Central memory CD8-positive, alpha-beta T cell (primary cell): ENCODE measurements at places on chromosomes 11 and 22.

- no peak for DNase-seq
Observed at GRCh38 chr11:14821031-14821430, 71.0 kb downstream of the CYP2R1 start.

DNA sequence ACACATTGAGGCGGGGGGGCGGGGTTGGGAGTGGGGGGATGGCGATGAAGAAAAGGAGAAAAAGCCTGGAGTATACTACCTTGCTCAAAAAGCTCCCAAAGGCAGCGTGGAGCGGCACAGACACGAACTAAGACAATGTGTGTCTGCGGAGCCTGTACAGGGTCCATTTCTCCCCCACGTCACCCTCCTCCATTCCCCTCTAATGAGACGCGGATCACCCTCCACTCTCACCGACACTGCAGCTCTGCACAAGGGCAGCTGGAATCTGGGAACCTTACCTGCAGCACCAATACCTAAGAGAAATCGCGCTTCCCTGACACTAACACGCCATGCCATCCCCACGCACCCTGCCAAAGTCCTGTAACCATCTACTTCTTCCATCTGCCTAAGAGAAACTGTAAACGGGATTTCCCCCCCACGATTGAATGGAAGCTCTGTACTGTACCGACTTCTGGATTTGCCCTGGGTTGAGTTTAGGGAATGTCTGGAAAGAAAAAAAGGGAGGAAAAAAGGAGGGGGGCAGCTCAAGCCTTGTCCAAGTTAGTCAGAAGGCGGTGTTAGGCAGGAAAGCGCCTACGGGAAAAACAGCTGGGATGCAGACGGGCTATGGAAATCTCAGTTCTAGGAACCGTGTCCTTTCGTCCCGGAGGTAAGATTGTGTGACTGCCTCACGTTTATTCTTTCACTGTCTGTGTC, 125.7 kb upstream of the C11orf58 start:
- DNase-seq, result no peak

GRCh38 chr11:84249344-84250135, 963.4 kb upstream of the CCDC90B start:
- DNase-seq, result no peak

DNA sequence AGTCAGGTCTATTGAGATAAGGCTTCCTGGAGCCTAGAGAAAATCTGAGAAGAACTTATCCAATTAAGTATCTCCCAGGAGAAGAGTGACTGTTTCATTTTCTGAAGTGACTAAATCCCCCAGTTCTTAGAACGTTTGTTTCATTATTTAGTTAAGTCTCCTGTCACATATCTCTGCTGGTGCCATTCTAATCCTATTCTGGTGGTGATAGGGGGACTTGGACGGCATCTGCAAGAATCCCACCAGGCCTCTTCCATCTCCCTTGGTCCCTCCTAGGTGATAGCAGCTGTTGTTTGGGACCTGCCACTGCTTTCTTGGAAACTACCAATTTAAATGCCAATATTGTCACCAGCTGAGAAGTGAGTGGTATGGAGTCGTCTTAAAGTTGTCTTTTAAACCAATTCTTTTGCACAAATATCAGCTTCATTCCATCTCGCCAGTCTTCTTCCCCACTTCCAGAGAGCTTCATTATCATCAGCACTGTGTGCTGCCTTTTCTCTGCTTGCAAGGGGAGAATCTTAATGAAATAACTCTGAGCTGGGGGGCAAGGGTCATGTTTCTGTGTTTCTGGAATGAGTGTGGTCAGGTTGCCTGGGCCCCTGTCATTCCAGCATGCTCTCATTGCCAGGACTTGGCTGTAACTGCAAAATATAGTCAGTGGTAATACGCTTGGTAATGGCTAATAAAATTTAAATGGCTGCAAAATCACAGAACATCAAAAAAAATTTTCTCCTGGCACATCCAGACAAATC, 104.8 kb downstream of the LDLRAD3 start:
- DNase-seq, result no peak

DNA sequence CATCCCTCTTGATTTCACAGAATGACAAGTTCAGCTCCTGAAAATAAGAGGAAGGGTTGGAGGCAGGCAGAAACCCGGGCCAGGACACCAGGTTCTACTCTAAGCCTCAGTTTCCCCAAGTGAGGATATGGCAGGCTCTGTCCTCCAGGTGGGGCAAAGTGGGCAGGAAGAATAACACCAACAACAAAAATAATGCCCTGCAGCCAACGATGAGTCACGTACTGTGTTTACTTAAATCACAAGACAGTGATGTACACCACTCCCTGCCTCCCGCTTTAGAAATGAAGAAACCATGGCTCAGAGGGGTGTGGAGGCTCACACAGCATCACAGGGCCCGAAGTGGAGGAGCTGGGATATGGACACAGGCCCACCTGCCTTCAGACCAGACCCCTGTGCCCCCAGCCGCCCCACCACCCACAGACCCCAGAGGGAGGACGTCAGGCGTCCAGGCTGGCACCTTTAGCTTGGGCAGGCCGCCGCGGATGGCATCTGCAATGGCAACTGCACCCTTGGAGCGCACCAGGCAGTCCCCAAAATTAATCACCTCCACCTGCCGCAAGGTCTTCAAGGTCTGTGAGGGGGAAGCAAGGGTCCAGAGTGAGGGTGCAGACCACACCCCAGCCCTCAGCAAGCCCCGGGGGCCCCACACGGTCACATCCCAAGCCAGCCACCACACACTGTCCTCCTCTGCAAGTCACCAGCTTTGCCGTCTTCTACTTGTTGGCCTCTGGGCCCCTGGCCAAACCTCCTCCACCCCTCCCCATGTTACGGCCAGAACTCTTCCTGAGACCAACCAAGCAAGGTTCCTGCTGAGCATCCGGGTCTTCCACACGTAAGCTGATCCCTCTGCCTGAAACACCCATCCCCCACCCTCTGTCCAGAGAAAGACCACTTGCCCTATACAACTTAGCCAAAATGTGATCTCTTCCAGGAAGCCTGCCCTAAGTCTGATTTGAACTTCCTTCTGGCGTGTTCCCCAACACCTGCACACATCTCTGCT, 15.8 kb upstream of the CHADL start:
- no peak for DNase-seq

DNA sequence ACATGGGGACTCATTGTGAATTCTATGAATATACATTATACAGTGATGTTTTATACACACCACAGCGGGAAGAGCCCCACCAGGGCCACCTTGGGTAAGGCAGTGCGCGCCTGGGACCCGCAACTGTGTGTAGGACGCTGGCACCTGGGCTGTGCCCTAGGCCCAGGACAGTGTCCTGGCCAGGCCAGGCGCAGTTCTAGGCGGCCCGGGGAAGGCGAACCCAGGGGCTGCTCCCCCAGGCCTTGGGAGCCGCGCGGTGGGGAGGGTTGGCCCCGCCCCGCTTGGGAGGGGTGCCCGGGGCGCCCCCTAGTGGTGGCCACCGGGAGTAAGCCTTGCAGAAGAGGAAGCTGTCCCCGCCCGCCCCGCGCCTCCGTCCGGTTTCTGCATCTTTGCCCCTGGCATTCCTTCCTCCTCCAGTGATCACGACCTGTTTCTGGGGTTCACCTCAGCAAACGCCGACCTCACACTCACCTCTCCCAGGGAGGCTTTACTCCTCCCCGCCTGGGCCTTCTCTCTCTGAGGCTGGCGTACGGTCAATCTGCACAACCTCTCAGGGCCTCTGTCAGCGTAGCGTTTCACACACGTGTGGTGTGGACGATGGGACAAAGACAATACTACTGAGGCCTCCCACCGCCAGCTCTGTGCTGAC, 9.5 kb upstream of the EHD1 start:
- peak; percentile 87 for DNase-seq

- DNase-seq, result peak; percentile 40
Observed at GRCh38 chr22:36405671-36406538, 18.1 kb upstream of the MYH9 start.

GRCh38 chr11:20089796-20090653, 70.2 kb downstream of the DBX1 start:
- no peak for DNase-seq

GRCh38 chr11:100914415-100915110, 215.1 kb downstream of the PGR start:
- DNase-seq, result no peak

- no peak for DNase-seq
Observed at GRCh38 chr11:772429-773390, 4.6 kb downstream of the GATD1 start.

DNA sequence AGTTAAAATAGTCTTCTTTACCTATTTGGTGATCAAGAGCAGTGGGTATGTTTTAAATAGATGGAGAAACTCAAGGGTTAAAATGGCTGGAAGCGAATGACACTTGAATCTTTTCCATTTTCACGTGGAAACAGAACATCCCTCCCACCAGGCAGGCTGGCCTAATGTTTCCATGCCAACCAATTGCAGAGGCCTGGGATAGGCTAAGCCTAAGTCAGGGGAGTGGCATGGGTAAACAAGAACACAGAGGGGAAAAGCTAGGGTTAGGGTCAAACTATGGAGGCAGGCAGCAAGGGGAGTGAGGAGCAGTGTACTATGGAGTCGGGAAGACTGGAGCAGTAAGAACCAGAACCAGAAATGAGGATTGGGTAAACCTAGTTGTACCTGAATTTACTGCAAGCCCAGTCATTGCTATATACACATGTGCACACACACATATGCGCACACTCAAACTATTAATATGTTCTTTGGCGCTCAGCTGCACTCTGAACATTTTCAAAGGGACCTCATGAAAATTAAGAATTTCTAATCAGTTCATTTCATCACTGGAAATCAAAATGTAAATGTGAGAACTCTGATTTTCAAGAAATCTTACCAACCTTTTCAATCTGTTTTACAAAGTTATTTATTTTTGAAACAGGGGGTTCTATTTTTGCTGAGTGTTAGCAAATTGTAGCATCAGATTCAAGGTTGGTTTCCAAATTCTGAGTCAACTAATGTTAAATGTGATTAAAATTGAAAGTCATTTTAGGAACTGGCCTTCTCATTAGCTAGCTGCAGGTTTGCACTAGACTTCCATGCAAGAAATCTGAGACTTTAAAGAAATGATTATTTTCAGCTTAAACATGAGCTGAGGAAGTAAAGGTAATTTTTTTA, 327.0 kb upstream of the CCDC90B start:
- DNase-seq, result no peak

DNA sequence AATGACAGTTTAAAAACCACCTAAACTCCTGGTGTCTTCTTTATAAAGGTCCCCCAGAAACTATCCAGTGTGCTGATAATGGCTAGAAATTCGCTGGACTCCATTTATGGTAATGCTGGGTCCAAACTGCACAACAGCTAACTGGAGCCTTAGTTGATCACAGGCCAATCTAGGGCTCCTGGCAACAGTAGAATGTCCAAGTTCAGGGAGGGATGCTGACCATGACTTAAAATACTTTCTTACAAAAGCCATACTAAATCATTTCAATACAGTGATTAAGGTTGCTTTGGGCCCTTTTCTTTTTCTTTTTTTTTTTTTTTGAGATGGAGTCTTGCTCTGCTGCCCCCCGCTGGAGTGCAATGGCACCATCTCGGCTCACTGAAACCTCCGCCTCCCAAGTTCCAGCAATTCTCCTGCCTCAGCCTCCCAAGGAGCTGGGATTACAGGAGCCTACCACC, 14.5 kb upstream of the GAB2 start:
- DNase-seq, result no peak

DNA sequence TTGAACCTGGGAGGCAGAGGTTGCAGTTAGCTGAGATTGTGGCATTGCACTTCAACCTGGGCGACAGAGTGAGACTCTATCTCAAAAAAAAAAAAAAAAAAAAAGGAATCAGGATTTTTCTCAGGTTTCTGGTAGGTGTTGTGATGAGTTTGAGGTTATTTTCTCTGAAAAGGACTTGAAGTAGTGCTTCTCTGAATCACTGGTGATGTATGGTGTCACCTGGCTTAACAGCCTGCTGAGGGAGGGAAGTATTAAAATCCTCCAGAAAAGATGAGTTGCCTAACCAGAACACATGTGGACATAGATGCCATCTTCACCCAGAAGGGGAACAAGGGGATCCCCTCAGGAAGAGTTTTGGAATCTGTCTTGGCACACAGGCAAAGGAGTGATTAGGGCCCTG, 20.1 kb downstream of the SMARCB1 start:
- DNase-seq, result no peak

- no peak for DNase-seq
Observed at GRCh38 chr11:31619980-31620379, 110.4 kb downstream of the ELP4 start.

DNA sequence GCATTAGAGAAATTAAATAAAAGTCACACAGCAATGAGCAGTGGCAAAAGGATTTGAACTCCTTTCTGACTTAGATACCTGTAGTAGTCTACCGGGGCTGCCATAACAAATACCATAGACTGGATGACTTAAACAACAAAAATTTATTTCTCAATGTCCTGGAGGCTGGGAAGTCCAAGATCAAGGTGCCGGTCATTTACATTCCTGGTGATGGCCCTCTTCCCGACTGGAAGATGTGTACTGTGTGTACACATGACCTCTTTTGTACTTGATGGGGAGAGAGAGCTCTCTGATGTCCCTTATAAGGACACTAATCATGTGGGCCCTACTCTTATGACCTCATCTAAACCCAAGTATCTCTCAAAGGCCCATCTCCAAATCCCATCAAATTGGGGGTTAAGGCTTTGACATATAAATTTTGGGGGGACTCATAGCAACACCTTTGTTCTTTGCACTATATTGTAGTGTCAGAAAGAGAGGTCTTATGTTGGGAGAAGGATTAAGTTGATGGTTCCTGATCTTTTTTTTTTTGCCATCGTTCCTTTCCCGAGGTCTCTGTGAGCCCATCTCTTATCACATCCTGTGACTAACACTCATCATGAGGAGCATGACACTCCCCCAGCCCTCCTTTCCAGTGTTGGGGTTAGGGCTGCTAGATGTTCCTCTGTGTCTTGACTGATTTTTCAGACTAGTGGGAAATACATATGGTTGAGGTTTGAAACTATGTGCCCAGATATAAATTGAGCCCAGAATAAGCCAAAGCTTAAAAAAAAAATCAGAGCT, 104.3 kb downstream of the TRAF6 start:
- DNase-seq, result no peak

DNA sequence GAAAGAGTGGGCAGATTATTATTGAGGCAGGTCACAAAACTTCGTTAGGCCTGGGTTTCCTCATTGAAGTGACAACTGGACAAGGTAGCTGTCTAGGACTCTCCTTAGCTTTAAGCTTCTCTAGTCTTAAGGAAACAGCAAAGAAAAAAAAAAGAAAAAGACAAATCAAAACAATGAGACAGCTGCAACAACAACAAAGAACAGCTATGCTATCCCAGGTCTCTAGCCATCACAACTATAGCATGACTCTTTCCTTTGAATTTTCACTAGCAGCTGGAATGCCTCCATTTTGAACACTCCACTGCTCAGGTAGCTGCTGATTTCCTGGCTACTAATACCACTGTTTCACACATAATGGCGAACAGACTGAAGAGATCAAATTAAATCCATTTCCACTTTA, 302.4 kb upstream of the SORL1-AS1 start:
- DNase-seq, result no peak
